Dermis microvascular lymphatic vessel endothelial cell (primary cell): ENCODE measurements at places on chromosomes 13 and 19. TPM values are rescaled to one million over a fixed set of nuclear protein-coding genes. Genes with fewer than 3 reads are reported as not detected.

The UHRF1 gene
- total RNA-seq = 18.3 and 27.1 TPM in 2 replicates

The IFNL3 gene
- total RNA-seq = not detected in 2 replicates

The PNMA8A gene
- total RNA-seq = under 0.01 and 0.26 TPM in 2 replicates

The PLIN4 gene
- total RNA-seq = 0.64 and 1.4 TPM in 2 replicates

The SHISA2 gene
- total RNA-seq = 1.8 and 4.0 TPM in 2 replicates

The CD70 gene
- total RNA-seq = not detected in 2 replicates

The RPL28 gene
- total RNA-seq = 126 and 262 TPM in 2 replicates

The ZNF726 gene
- total RNA-seq = 3.5 and 4.6 TPM in 2 replicates

The VPS36 gene
- 18.9 and 20.5 TPM in 2 replicates for total RNA-seq

The VSIG10L gene
- total RNA-seq = 0.13 TPM in 2 replicates

The ZNF763 gene
- 1.2 and 1.6 TPM in 2 replicates for total RNA-seq

The CD33 gene
- total RNA-seq = under 0.01 TPM in 1 of 2 replicates, not detected in the other

The MBD3L4 gene
- total RNA-seq = not detected in 2 replicates

The RGL3 gene
- total RNA-seq = 0.63 and 0.64 TPM in 2 replicates

The C13orf42 gene
- not detected in 2 replicates for total RNA-seq

The C13orf46 gene
- 0.13 TPM in 2 replicates for total RNA-seq

The PTH2 gene
- total RNA-seq = not detected in 2 replicates

The ACP7 gene
- not detected in 2 replicates for total RNA-seq

The NLRP12 gene
- total RNA-seq = 0.51 and 0.76 TPM in 2 replicates

The SPACA6 gene
- total RNA-seq = 3.5 and 5.6 TPM in 2 replicates

The S1PR5 gene
- total RNA-seq = 0.13 TPM in 1 of 2 replicates, not detected in the other

The GJB6 gene
- total RNA-seq = not detected in 2 replicates

The MCF2L gene
- total RNA-seq = 8.0 and 11.5 TPM in 2 replicates

The ZNF773 gene
- 5.8 and 12.1 TPM in 2 replicates for total RNA-seq

The OR7C1 gene
- not detected in 2 replicates for total RNA-seq

The PINLYP gene
- 4.2 and 4.5 TPM in 2 replicates for total RNA-seq

The LILRA1 gene
- not detected in 2 replicates for total RNA-seq

The TEX30 gene
- total RNA-seq = 23.2 and 29.6 TPM in 2 replicates

The SIGLEC7 gene
- total RNA-seq = under 0.01 TPM in 1 of 2 replicates, not detected in the other

The ZNF302 gene
- 8.1 and 11.5 TPM in 2 replicates for total RNA-seq
